ENCODE measurements at places on chromosomes 2 and 18.

DNA sequence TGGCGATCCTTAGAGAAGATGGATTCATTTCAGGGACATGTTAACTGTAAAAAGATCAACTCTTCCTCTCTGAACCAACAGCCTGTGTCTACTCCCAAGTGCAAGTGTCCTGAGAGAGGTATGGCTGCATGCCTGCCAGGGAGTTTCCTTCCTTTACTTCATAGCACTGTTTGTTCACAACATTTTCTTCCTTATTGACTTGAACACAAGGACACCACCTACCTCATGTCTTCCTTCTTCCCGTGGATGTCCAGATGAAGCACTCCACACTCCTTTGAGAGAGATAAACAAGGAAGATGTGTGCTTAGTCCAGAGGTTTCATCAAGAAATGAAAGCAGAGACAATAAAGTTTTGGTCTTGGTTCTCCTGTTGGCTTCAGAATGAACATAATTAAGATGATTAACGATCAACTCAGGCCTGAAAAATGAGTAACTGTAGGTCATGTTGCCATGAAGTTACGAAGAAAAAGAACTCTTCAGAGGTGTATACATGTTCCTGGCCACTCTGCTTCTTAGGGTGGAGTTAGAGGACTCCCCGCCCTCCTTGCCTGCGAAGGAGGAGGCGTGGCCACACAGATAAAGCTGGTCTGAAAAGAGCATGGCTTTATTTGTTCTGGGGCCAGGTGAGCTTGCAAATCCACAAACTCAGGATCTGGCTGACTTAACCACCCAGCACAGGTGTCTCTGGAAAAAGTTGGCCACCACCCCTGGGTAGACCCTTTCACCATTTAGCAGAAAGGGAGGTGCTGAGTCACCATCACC, 155.0 kb upstream of the KCTD1 start:
- no peak overlapping the region for H3K4me3 ChIP-seq
- no peaks in the 10 kb centered on the region for H3K36me3 ChIP-seq
- DNase-seq = no peak
- H3K4me1 ChIP-seq = no peaks in the 10 kb centered on the region
- H3K27me3 ChIP-seq = no peaks in the 10 kb centered on the region
- no peak overlapping the region for H3K27ac ChIP-seq

DNA sequence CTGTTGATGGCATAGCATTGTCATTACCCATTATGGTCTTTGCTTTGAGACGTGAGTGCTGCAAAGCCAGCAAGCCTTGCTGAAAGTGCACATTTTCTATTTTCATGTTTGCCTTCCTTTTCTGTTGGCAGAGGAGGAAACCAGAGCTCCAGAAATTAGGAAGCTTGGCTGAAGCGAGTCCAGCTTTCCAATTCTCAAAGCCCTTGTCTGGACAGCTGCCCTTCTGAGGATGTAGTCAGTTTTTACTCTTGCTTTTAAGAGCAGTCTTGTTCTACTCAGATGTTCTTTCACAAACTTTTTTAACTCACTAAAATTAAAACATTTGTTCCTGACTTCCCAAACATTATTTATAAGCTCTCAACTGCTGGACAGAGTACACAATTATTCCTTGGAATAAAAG, 93.8 kb downstream of the ICOS start:
- H3K4me1 ChIP-seq = peaks cover 14% of the 10 kb centered on the region
- DNase-seq = no peak
- H3K27me3 ChIP-seq = no peaks in the 10 kb centered on the region
- H3K27ac ChIP-seq = no peak overlapping the region
- no peak overlapping the region for H3K4me3 ChIP-seq
- no peaks in the 10 kb centered on the region for H3K36me3 ChIP-seq

DNA sequence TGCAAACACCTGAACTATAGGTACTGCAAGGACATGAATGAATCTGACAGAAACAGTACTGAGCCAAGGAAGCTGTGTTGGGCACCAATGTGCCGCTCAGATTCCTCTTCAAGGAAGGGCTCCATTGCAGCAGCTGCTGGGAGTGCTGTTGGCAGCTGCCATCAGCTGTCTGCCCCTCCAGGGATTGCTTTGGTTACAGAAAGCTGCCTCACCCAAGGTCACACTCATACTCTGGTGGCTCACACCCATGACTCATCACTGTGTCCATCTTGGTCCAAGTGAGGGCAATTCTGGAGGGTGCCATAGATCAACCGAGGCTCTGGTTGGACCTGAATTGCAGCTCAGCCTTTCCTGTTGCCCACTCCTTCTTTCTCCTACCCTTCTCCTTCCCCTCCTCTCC, 24.4 kb upstream of the TRPM8 start:
- no peaks in the 10 kb centered on the region for H3K36me3 ChIP-seq
- peaks cover 25% of the 10 kb centered on the region for H3K27me3 ChIP-seq
- no peak overlapping the region for H3K4me3 ChIP-seq
- no peak overlapping the region for H3K27ac ChIP-seq

DNA sequence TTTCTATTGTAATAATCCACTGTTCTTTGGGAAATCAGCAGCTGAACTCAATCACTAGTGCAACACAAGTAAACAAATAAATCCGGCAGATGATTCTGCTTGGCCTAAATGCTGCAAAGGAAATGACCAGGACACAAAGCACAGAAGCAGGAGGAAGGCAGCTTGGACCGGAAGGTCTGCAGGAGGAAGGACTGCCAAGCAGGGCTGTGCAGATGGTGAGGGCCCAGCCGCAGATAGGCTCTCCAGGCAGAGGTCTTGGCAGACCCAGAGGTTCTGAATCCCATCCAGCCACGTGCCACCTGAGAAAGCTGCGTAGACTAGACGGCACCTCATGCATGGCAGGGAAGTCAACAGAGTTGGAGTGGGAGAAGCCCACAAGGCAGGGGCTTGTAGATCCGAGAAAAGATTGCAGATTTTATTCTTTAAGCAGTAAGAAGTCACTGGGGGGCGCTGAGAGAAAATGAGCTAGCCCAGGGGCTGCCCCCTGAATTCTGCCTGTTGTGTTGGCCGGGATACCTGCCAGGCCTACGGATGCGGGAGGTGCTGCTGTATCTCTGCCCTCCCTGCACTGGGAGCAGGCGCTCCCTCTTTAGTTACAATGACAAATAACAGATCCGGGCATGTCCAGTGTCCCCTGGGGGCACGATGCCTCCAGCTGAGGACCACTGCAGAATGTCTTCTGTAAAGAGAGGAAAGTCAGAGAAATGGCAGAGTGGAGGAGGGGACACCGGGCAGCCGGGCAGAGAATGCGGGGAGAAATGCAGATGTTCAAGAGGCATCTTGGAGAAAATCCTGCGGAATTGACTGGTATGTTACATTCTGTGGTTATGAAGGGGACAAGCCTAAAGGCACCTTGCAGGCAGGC, 153.5 kb downstream of the PXDN start:
- no peaks in the 10 kb centered on the region for H3K36me3 ChIP-seq
- H3K27ac ChIP-seq = no peak overlapping the region
- H3K27me3 ChIP-seq = peaks cover 21% of the 10 kb centered on the region
- H3K4me3 ChIP-seq = no peak overlapping the region

DNA sequence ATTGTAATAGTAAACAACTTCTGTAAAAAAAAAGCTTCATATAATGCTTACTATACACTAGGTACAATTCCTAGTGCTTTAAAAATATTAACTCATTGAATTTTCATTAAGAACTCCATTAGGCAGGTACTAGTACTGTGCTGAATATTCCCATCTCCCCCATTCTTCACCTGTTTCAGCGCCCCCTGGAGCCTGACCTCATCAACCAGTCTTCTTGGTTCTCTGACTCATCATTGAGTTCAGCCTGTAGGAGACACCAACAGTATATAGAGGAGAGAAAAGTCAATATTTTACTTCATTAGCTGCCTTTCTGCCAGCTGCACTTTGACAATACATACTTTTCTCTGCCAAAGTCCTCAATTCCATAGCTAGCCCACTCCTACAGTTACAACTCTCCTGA, 1009.9 kb upstream of the KLHL29 start:
- H3K27ac ChIP-seq = no peak overlapping the region
- no peak overlapping the region for H3K4me3 ChIP-seq
- no peaks in the 10 kb centered on the region for H3K27me3 ChIP-seq
- DNase-seq = no peak
- H3K4me1 ChIP-seq = no peaks in the 10 kb centered on the region

Measured in suprapubic skin (tissue), 4 donors.